ENCODE measurements at places on chromosomes 1 and 21.

DNA sequence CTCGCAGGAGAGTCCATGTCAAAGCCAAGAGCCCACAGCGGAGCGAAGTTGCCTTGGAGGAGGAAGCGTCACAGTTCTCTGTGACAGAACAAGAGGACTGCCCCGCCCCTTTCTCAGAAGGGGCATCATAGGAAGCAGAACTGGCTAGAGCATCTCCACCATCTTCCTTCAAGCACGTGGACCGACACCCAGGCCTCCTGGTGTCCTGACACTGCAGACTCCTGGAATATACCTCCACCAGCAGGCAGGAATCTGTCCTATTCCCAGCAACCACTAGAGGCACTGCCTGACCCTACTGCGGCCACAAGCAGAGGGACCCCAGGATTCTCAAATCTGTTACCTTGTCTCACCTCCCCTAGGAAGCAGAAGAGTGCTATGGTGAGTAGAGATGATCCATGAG lies 37.8 kb downstream of the GPA33 start:
- DNase-seq: no peak

GRCh38 chr1:150613061-150613920 lies 16.1 kb downstream of the ENSA start:
- no peak for DNase-seq

GRCh38 chr1:201090541-201090940 lies 21.7 kb downstream of the CACNA1S start:
- DNase-seq: no peak

- DNase-seq: no peak
Observed at GRCh38 chr1:66598670-66599069, 64.7 kb downstream of the SGIP1 start.

DNA sequence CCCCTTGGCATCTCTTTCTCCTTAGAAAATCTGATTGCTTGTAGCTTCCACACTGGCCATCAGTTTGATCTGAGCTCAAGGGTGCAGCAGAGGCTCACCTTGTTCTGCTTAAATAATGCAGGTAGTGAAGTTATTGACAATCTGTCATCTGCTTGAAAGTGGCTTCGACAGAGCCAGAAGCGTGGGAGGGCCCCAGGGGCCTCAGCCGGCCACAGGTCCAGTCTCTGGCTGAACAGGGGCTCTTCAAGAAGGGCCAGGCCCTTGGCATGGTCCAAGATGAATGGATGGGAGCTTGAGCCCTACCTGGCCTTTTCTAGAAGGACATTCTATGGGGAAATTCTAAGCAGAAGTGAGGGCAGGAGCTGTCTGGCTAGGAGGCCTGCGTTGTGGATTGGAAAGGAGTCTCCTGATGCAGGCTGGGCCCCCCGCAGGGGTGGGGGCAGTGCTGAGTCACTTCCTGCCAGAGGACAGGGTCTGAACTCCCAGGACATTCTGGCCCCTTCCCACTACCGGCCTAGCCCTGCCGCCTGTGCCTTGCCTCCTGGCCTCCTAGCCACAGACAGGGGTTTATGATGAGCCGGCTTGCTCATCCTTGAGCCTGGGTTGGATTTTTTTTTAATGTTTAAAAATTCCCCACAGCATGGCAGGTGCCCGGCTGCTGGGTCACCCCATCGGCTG lies 162.3 kb upstream of the VAMP3 start:
- no peak for DNase-seq

DNA sequence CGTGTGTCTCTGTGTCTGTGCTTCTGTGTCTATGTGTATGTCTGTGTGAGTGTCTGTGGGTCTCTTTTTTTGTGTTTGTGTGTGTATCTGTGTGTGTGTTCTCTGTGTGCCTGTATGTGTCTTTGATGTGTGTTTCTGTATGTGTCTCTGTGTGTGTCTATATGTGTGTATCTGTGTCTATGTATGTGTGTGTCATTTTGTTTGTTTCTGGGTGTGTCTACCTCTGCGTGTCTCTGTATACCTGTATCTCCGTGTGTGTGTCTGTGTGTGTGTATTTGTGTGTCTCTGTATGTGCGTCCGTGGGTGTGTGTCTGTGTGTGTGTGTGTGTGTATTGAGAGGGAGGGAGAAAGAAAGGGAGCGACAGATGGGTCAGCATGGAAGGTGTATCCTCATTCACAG lies 106.3 kb upstream of the TRABD2B start:
- DNase-seq: no peak

DNA sequence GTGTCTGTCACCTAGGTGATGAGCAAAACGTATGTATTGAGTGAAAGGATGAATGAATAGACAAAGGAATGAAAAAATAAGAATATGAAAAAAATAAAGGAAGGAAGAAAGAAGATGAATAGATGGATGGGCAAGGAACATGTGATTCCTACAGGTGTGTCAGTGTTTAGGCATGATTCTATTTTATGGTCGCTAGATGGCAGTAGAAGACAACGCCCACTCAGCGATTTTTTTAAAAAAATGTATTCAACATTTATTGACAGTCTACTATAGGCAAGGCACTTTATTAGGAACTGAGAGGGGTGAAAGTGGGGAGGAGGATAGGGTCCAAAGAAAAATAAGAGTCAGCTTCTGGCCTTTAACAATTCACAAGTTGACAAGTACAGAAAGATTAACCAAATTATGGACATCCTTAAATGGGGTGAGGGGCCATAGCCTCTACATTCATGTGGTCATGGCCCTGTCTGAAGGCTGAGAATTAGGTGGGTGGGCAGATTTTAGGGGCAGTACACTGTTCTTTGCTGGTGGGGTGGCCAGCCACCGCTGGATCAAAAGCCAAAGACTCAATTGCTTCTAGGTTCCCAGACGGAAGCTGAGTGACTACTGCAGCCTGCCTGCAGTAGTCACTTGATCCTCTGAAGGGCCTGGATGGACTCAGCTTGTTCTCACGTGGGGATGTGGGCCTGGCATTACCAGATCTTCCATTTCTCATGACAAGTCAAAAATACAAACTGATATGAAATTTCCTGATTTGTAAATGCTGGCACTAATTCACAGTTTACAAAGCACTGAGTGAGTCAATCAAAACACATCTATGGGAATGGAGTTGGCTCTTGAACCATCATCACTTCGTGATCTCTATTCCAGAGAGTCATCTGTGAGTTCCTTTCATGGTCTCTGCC lies 83.9 kb downstream of the FASLG start:
- no peak for DNase-seq

- no peak for DNase-seq
Observed at GRCh38 chr1:117511273-117511672, 94.6 kb upstream of the TENT5C start.
